ENCODE measurements at places on chromosomes 4 and X. TPM values are rescaled to one million over a fixed set of nuclear protein-coding genes. Genes with fewer than 3 reads are reported as not detected.

Gene PUDP
- 9.4 TPM for total RNA-seq

DNA sequence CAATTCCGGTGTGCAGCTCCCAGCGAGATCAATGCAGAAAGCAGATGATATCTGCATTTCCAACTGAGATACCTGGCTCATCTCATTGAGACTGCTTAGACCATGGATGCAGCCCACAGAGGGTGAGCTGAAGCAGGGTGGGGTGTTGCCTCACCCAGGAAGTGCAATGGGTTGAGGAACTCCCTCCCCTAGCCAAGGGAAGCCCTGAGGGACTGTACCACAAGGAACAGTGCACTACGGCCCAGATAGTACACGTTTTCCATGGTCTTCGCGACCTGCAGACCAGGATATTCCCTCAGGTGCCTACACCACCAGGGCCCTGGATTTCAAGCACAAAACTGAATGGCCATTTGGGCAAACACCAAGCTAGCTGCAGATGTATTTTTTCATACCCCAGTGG is 150.0 kb downstream of the TET2 start:
- no peak overlapping the region for H3K27ac ChIP-seq
- DNase-seq, result no peak
- H3K27me3 ChIP-seq, result no peaks in the 10 kb centered on the region
- H3K4me1 ChIP-seq, result no peaks in the 10 kb centered on the region

Gene PABPC1L2A
- not detected for total RNA-seq

DNA sequence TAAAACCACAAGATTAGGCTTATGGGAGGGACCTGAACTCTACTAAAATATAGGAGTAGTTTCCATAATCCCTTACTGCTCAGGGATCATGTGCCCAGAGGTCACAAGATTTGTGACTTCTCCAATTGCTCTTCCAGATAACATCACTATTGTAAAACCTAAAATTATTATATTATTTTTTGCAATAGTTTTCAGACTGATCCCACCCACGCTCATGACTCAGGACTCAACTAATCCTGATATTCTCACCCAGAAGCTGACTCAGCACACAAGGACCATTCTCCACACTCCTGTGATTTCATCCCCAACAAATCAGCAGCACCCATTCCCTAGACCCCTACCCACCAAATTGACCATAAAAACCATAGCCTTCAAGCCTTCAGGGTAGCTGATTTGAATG is 24.0 kb upstream of the RPL34 start:
- H3K36me3 ChIP-seq, result no peaks in the 10 kb centered on the region
- H3K4me3 ChIP-seq, result no peak overlapping the region
- no peaks in the 10 kb centered on the region for H3K4me1 ChIP-seq
- H3K27me3 ChIP-seq, result no peaks in the 10 kb centered on the region

Gene GAGE12F
- total RNA-seq, result not detected

DNA sequence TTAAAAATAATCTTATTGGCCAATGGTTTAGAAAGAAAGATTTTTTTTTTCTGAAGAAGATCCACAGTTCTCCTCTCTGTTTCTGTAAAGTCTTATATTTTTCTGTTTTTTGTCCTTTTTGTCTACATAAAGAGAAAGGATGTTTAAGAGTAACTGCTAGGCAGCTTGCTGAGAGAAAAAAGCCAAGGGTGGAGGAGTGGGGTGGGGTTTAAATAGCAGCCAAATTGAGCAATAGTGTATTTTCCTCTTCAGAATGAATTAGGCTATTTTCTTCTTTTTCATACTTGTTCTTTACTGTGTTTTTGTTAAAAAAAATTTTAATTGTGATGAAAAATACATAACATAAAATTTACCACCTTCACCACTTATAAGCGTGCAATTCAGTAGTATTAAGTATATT is 224.6 kb downstream of the SOWAHB start:
- H3K36me3 ChIP-seq, result no peaks in the 10 kb centered on the region
- no peak overlapping the region for H3K27ac ChIP-seq
- DNase-seq, result no peak
- H3K27me3 ChIP-seq, result no peaks in the 10 kb centered on the region
- H3K4me3 ChIP-seq, result no peak overlapping the region
- no peaks in the 10 kb centered on the region for H3K4me1 ChIP-seq

Gene GPR34
- total RNA-seq, result 9.1 TPM

Gene VMA21
- 24.9 TPM for total RNA-seq

Gene MAGEA11
- not detected for total RNA-seq

- no peaks in the 10 kb centered on the region for H3K27me3 ChIP-seq
- DNase-seq, result no peak
- H3K27ac ChIP-seq, result peak overlapping the region; percentile 88
- no peak overlapping the region for H3K4me3 ChIP-seq
Observed at GRCh38 chr4:168715896-168716295, 219.0 kb downstream of the PALLD start.

DNA sequence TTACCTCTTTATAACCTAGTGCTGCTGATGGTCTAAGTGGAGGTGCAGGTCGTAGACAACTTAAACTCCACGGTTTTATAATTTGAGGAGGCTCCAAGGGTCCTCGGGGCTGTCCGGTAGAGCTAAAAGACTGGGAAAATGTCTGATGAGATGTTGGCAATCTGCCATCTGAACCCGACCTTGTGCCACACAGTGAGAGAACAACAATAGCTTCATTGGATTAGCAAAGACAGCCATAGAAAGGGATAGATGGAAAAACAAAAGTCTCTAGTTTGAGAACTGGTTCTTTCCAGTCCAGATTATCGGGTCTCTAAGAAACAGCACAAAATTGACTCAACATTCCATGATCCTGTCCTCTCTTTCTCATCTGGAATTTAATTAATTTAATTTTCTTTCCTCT is 31.6 kb downstream of the CD40LG start:
- no peaks in the 10 kb centered on the region for H3K4me1 ChIP-seq
- no peak overlapping the region for H3K4me3 ChIP-seq
- H3K27me3 ChIP-seq, result no peaks in the 10 kb centered on the region
- H3K36me3 ChIP-seq, result no peaks in the 10 kb centered on the region

DNA sequence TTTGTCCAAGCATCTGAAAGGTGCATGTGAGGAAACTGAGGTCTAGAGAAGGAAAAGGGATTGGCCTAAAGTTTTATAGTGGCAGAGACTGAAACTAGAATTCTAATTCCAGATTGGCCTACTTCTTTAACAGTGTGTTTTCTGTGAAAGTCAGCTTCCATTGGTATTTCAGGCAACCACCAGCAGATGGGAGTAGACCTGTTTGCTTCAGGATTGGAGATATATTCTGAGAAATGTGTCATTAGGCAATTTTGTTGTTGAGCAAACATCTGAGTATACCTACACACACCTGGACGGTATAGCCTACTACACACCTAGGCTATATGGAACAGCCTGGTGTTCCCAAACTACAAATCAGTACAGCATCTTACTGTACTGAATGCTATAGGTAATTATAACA is 207.3 kb upstream of the RADX start:
- DNase-seq, result no peak
- H3K36me3 ChIP-seq, result no peaks in the 10 kb centered on the region
- H3K4me3 ChIP-seq, result no peak overlapping the region
- no peak overlapping the region for H3K27ac ChIP-seq
- no peaks in the 10 kb centered on the region for H3K27me3 ChIP-seq

DNA sequence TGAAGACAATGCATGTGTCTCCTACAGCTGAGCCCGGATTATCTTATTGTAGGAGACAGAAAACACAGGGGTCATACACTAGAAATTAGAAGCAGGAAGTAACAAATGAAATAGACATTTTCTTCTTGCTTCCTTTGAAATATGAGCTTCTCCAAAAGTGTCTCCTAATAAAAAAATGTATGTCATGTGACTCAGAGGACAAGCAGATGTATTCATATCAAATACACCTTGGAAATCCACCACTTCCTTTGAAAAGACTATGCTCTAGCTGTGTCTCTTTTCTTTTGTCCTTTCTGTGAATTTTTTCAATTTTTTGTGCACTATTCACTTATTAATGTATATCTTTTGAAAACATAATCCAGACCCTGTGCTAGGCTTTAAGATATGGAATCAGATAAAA is 1906.2 kb downstream of the C4orf33 start:
- H3K36me3 ChIP-seq, result no peaks in the 10 kb centered on the region
- DNase-seq, result no peak
- H3K27me3 ChIP-seq, result no peaks in the 10 kb centered on the region
- H3K4me3 ChIP-seq, result no peak overlapping the region
- no peaks in the 10 kb centered on the region for H3K4me1 ChIP-seq
- no peak overlapping the region for H3K27ac ChIP-seq

- H3K27me3 ChIP-seq, result no peaks in the 10 kb centered on the region
- peak overlapping the region; percentile 72 for H3K27ac ChIP-seq
- no peak overlapping the region for H3K4me3 ChIP-seq
- H3K4me1 ChIP-seq, result peaks cover 71% of the 10 kb centered on the region
Observed at GRCh38 chrX:17030580-17031270, 84.3 kb downstream of the REPS2 start.

DNA sequence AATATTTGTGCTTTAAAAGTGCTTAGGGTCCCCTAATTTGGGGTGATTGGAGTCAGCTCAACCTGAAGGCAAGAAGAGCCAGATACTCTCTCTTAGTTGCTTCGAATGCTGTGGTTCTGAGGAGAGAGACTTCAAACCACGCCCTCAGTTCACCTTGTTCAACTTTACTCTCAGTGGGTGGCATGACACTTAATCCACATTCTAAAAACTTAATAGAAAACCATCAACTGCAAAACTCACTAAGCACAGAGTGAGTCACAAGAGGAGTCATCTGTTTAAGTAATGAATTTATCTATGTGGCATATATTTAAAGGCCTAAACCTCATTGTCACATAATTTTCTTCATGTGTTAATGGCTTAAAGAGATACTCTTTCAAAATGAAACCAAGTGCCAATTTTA is 99.5 kb upstream of the SLC4A4 start:
- no peaks in the 10 kb centered on the region for H3K4me1 ChIP-seq
- no peak overlapping the region for H3K27ac ChIP-seq
- no peaks in the 10 kb centered on the region for H3K36me3 ChIP-seq
- H3K27me3 ChIP-seq, result no peaks in the 10 kb centered on the region
- DNase-seq, result no peak

DNA sequence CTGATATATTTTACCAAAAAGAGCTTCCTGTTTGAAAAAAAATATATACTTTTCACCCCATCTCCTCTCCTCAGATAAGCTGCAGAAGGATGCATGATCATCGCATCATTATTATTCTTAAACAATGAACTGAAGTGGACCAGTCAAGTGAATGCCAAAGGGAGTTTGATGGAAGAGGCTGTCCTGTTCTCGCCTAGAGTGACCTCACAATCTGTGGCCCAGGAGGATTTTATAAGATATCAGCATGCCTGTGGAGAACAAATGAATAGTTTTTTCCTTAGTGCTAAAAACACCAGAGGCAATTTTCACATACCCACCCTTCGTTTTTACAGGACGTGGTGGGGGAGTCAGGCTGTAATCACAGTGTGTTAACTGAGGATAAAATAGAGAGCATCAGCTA is 112.7 kb downstream of the USP46 start:
- peaks cover 3% of the 10 kb centered on the region for H3K4me1 ChIP-seq
- DNase-seq, result peak; percentile 47
- H3K4me3 ChIP-seq, result no peak overlapping the region
- no peaks in the 10 kb centered on the region for H3K27me3 ChIP-seq
- no peaks in the 10 kb centered on the region for H3K36me3 ChIP-seq
- no peak overlapping the region for H3K27ac ChIP-seq

GRCh38 chrX:19642241-19643109 is 127.2 kb upstream of the MAP3K15 start:
- no peaks in the 10 kb centered on the region for H3K27me3 ChIP-seq
- no peak for DNase-seq
- H3K27ac ChIP-seq, result no peak overlapping the region
- H3K4me1 ChIP-seq, result no peaks in the 10 kb centered on the region
- no peaks in the 10 kb centered on the region for H3K36me3 ChIP-seq
- no peak overlapping the region for H3K4me3 ChIP-seq

DNA sequence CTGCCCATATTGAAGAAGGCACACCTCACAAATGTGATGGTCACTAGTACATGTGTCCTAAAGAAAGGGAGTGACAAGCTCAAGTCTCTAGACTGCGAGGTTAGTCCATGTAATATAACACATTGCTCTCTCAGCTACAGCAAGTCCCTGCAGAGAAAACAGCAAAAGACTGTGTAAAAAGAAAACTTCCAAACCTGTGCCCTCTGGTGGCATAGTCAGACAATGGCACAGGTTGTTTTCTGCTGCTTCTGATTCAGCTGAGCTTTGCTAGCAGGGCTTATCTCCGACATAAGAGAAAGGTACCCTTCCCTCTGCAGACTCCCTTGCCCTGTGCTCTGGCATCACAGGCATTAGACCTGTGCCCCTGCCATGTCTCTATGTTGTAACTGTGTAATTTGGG is 1.4 kb upstream of the SERPINA7 start:
- H3K36me3 ChIP-seq, result no peaks in the 10 kb centered on the region
- H3K4me3 ChIP-seq, result no peak overlapping the region
- DNase-seq, result no peak

DNA sequence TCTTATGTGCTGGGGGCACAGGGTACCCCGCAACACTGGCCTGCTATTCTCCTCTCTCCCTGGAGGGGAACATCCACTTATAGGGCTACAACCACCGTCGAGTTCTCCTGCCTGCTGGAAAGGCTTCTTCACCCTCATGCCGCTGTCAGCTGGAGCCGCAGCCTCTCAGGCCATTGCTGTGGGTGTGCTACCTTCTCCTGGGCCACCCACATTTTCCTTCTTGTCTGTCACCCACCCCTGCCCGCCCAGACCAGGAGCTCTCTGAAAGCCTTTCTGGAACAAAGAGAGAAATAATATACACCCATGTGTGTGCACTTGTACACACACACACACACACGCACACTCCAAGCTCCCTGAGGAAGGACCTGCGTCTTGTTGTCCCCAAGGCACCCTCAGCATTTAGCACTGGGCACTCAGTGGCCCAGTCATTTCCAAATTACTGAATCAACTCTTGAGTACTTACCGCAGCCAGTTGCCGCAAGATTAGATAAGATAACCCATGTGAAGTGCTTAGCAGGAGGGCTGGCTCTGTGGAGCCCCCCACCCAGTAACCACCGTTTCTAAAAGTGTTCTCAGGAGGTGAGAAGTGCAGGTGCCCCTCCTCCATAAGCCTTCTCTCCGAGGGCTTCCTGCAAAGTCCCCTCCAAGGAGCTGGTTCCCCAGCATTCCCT is 50.2 kb downstream of the CPZ start:
- H3K27me3 ChIP-seq, result no peaks in the 10 kb centered on the region
- no peaks in the 10 kb centered on the region for H3K4me1 ChIP-seq
- DNase-seq, result no peak
- H3K4me3 ChIP-seq, result no peak overlapping the region
- H3K36me3 ChIP-seq, result no peaks in the 10 kb centered on the region
- no peak overlapping the region for H3K27ac ChIP-seq

Gene NXT2
- total RNA-seq, result 2.9 TPM

GRCh38 chr4:136106753-136107152 is 1425.5 kb downstream of the PCDH18 start:
- no peak for DNase-seq
- no peaks in the 10 kb centered on the region for H3K36me3 ChIP-seq
- H3K4me3 ChIP-seq, result no peak overlapping the region
- no peaks in the 10 kb centered on the region for H3K4me1 ChIP-seq
- no peak overlapping the region for H3K27ac ChIP-seq

- no peak for DNase-seq
- H3K27me3 ChIP-seq, result no peaks in the 10 kb centered on the region
- H3K4me1 ChIP-seq, result peaks cover 13% of the 10 kb centered on the region
- no peak overlapping the region for H3K27ac ChIP-seq
Observed at GRCh38 chrX:110082161-110082560, 79.2 kb downstream of the TMEM164 start.

GRCh38 chr4:118273642-118274041 is 79.2 kb downstream of the PRSS12 start:
- H3K27ac ChIP-seq, result no peak overlapping the region
- no peak overlapping the region for H3K4me3 ChIP-seq
- H3K4me1 ChIP-seq, result no peaks in the 10 kb centered on the region
- DNase-seq, result no peak
- no peaks in the 10 kb centered on the region for H3K36me3 ChIP-seq

Gene NLRP2B
- total RNA-seq, result not detected
